ENCODE measurements at places on chromosomes 3 and 15.

DNA sequence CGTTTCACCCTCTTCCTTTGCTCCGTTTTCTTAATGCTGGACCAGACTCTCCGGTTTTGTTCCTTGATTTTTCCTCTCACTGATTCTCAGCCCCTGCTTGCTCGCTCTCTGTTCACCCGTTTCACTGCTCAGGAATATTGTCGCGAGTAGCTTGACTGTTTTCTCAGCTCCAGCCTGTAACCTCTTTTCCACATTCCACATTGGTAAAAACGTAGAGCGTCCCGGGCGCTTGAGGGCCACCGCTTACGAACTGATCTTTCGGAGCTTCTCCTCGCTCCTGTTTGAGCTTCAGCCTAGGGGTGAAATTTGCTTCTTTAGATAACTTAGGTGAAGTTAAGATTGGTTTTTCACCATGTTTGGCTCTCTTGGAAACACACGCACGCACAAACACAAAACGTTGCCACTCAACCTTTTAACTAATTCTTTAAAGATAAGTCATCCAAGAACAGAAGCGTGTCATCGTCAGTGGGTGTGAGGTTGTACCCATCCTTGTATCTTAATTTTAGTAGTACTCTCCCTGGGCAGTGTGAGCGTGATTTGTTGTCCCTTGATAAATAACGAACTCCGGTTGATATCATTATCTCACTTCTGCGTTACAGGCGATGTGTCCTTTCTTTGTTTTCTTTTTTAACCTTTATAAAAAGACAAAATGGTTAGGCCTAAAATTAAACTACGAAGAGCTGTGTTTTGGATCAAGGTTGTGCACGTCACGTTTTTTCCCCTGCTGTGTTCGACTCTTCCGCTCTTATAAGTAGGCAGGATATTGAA lies 1.0 kb downstream of the PAK2 start:
- no peak for DNase-seq

DNA sequence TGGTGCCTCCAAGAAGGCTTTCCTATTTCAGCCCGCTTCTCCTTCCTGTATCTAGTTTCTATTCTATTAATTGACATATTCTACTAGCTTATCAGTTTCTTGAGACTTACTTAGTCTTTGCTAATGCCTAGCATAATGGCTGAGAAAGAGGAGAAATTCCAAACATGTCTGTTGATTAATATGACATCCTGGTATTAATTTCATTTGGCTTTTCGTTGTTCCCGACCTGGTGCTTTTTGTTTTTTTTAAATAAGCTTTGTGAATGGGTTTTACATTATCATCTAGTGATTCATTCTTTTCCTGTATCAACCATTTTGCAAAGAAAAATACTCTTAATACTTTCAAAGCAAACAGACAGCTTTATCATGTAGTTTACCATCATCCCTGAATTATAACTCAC lies 13.1 kb downstream of the WDR53 start:
- DNase-seq: no peak

DNA sequence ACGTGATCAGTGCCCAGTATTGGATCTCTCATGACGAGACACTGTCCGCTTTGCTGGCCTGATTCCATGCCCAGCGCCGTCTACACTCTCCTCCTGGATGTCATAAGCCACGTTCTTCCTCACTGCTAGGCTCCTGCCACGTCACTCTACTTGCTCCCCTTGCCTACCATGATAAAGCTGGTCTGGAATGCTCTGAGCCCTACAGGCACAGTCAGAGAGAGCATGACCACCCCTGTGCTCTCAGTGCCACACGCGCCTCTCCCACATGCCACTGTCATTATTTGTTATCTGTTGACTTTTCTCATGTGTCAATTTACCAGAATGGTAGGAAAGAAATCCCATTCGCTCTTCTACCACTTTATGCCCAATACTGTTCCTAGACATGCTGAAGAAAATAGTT lies 148.6 kb downstream of the ANO10 start:
- DNase-seq: no peak

- no peak for DNase-seq
Measured at GRCh38 chr3:114846779-114847178, 300.3 kb downstream of the ZBTB20 start.

DNA sequence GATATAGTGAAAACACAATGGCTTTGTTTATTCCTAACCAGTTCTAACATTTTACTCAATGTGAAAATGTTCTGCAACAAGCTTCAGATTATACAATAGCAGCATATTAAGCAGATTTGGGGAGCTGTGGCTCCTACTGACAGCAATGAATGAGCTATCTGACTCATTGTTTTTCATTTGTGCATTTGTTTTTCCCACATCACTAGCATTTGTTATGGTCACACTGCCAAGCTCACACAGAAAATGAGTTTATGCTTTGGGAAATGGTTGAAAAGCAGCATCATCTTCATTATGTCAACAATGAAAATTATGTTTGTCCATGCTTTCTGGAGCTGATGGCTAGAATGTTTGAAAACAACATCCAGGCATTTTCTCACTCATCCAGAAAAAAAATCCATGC lies 53.5 kb downstream of the ZPLD1 start:
- no peak for DNase-seq

GRCh38 chr15:90711842-90712241 lies 5.3 kb upstream of the BLM start:
- DNase-seq: no peak

DNA sequence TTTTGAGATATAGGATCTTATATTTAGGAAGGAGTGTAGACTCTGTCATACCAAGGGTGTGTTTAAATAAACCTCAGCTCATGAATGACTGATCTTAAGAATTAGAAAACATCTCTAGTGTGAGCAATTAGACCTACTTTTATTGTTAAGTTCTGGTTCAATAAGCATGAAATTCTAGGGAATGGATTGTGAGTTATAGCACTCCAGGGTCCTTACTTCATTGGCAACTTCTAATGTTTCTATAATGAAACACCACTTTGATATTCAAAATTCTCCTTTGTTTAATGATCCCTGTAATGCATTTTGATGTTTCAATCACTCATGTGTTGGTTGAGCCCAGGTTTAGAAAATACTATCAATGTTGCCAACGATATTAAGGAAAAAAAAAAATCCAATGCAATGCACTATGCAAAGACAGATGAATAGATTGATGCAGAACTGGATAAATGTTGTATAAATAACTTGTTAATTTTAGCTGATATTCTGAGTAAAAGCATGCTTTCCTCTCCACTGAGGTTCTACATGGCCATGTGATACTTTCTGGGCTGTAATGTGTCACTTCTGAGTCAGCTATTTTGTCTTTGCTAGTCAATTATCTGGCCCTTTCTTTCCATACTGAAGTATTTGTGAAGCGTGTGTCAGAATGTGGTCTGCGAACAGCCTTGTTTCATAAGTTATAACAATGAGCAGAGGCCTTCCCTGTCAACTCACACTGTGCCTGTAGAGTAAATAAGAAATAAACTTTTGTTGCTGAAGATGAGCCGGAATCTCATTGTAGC lies 1035.9 kb downstream of the PLOD2 start:
- no peak for DNase-seq

- no peak for DNase-seq
Measured at GRCh38 chr3:77868725-77869124, 828.8 kb downstream of the ROBO2 start.

DNA sequence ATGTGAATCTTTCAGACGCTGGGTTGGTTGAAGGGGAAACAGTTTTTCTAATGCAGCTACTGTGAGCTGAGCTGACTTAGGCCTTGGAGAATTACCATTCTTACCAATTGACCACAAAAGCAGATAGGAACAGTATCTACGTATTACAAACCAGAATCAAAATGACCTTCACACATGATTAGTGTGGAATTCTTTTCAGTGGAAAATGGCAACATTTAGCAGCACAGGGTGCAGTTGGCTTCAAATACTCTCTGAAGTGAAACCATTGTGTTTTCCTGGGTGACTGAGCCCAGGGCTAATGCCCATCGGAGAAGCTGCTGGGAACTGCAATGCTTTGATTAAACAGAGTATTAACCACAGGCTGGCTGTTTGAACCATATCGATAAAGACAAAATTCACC lies 40.2 kb upstream of the GOLGA8J start:
- no peak for DNase-seq

- DNase-seq: no peak
Measured at GRCh38 chr3:132817646-132818177, 95.5 kb upstream of the NPHP3 start.

- DNase-seq: no peak
Measured at GRCh38 chr3:38835939-38836338, 19.9 kb upstream of the SCN10A start.

DNA sequence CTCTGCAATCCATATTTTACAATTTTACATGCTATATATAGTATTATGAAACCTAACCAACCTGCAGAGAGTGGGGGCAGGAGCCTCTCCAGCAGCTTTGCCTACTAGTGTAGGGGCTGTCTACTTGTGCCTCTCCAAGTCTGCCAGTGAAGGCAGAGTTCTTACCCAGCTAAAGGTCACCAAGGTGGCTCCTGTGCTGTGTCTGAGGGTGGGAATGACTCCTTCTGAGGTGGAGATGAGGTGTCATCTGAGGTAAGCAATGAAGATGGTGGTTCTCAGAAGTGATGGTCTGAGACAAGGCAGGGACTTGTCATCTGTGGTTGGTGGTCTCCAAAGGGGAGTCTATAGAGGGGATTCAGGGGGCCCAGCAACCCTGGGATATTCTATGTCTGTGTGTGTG lies 47.5 kb downstream of the SACM1L start:
- DNase-seq: no peak

DNA sequence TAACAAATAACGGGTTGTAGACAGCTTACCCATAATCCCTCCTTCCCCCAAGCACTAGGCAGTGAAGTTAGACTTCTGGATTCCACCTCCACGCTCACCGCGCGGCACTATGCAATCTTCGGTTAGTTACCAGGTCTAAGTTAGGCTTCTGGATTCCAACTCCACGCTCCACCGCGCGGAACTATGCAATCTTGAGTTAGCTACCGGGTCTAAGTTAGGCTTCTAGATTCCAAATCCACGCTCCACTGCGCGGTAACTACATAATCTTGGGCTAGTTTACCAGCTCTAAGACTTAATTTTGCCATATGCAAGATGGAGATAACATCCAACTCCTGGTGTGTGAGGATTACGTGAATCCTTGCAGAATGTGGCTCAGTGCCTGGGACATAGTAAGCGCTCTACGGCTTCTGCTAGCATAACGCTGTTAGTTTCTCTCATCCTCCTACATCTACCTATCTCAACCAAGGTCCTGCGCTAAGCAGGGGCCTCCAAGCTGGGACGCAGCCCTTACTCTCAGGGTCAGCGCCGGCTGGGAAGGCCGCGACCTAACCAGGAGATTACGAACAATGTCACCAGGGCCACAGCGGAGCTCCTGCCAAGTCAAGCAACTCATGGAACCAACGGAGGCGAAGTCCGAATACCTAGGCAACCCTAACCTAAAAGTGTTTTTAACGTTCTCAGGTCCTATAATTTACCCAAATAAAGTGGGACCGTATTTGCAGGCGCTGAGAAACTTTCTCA lies 497 bp upstream of the RPLP1 start:
- DNase-seq: no peak

DNA sequence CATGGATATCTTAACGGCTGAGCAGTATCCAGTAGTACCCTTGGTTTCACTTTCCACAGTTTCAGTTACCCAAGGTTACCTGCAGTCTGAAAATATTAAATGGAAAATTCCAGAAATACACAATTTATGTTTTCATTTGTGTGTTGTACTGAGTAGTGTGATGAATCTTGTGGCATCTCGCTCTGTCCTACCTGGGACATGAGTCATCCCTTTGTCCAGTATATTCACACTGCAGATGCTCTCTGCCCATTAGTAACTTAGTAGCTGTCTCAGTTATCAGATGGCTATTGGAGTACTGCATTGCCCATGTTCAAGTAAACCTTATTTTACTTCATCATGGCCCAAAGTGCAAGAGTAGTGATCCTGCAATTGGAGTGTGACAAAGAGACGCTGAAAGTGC lies 26.1 kb downstream of the GASK1A start:
- DNase-seq: no peak

DNA sequence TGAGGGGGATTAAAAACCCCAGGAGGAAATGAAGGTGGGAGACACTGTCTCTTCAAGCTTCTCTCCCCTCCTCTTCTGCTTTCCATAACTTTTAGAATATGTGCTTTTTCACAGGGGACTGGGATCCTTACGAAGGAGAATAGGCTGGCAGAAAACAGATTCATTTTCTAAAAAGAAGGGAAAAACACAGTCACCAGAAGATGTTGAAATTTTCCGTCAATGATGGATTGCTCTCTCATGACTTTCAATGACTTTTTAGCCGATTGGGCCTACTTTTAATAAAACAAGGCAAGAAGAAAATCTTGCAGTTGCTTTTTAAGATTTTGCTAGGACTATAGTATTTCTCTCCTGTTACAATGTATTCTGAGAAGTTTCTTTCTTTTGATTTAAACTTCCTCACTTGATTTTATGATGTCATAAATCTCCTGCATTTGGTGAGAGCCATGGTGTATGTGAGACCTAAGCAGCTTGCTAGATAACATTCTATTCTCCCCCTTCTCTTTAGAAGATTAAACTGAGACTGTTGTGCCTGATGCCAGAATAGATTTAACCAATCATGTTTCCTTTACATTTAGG lies 241.2 kb downstream of the FEZF2 start:
- DNase-seq: no peak

DNA sequence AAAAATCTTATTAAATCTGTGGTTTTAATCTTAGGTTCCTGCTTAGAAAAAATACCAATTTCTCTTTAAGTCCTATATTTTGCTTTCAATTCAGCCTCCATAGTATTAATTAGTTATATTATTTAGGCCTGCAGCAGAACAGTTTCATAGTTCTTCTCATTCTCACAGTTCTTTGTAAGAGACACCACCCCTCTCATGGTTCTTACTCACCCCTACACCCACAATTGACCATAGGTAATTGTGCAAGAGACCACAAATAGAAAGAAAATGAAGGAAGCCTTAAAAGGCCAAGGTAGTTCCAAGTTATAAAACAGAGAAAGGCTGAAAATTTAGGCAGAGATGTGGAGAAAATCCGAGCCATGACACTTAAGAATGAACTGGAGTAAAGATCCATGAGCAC lies 415.3 kb downstream of the TIGIT start:
- DNase-seq: no peak

DNA sequence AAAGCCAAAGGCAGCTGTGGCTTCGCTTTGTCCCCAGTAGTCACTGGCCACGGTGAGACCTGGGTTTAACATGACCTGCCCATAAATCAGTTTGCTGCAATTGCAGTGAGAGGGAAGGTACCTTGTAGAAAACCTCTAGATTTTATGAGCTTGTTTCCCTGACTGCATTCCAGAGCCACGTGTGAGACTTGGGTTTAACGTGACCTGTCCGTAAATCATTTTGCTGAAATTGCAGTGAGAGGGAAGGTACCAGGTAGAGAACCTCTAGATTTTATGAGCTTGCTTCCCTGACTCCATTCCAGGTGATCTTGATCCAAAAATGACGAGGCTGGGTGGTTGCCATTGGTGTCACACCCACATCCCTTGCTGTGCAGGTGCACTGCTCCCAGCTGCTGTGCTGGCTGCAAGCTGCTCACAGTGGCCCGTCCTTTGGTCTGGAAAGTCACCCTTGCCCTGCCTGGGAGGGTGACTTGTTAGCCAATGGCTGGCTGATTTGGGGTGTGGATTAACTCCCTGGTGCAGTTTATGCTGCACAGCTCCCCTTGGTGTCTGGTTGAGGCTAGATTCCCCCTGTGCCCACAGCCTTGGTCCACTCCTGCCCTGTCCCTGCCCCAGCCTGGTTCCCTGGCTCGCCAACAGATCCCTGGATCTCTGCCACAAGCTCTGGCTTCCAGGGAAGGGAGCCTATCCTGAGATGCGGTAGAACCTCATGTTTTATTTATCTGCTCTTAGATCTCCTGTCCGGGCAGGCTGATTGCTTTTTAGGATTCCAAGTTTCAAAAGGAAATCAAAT lies 192.7 kb upstream of the CTDSPL start:
- no peak for DNase-seq

All from iPS DF 19.7 (cell line).